ENCODE measurements at places on chromosomes 11 and 22.

DNA sequence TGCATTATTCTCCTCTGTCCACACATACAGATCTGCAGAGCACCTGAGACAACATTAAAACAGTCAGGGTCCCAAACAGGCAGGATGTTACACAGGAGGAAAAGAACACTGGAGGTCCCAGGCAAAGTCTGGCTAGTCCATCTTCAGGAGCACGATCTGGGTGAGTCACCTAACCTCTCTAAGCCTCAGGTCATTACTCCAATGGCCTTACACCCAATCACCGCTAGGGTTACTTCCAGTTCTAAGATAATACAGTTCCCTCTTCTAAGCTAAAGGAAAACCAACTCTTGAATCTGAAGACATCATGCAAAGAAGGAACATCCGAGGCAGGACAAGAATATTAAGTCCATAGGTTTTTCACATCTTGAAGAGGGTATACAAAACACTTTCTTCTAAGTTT is 24.5 kb downstream of the ASCC2 start:
- no peak for DNase-seq

- no peak for DNase-seq
Measured at GRCh38 chr11:63639199-63639832, 25.1 kb upstream of the PLAAT3 start.

DNA sequence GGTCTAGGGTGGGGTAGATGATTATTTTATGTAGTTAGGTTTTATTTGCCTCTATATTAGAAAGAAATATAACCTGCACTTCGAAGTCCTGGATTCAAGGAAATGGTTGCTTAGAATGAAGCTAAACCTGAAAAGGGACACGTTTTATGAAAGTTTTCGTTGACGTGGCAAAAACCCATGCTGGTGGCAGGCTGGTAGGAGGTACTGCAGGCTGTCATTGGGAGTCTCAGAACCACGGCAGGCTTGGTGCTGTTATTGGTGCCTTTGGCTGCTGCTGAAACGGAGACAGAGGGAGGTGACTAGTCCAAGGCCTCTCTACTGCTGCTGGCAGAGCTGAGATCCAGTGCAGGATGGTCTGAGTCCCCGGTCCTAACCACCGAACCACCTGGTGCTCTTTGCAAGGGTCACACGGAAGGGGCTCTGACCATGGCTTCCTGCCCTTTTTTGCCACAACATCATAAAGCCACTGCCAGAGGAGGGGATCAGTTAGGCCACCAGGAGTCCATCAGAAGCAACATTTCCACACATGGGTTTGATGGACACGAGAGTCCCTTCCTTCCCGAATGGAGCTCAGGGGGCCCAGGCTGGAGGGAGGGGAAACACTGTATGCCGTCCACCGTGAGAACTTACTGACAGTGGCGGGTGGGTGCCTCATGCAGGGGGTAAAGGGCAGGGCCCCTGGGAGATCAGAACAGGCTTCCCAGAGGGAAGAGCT is 13.4 kb downstream of the CSF2RB start:
- DNase-seq = no peak

DNA sequence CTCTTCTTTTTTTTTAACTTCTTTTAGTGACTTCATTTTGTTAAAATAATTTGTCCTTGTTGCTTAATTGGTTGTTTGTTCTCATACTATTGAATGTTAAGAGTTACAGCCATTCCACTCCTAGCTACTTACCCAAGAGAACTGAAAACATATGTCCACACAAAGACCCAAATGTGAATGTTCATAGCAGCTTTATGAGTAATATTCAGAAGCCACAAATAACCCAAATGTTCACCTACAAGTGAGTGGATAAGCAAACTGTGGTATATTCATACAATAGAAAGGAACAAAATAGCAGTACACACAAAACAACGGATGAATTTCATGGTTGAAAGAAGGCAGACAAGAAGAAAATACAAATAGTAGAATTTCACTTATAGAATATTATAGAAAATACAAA is 1.4 kb upstream of the OR4D11 start:
- DNase-seq = no peak

- DNase-seq = peak; percentile 88
Measured at GRCh38 chr11:6319704-6320410, 444 bp downstream of the CAVIN3 start.

GRCh38 chr22:46373921-46374662 is 38.6 kb downstream of the TRMU start:
- DNase-seq = no peak

DNA sequence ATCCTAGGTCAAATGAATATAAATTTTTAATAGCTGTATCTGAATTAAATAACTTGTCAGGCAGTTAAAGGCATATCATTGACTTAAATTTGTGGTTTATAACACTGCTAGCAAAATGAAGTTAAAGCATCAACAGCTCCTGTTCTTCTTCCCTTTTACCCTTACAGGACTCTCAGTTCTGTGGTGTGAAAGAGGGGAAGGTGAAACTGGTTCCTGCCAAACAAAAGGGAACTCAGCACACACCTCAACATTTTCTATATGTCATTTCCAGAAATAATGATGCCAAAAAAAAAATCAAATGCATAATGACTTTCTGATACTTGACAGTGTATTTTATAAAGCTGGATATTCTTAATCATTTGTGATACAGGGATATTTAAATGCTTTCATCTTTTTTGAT is 21.2 kb downstream of the ARL14EP start:
- no peak for DNase-seq

- peak; percentile 65 for DNase-seq
Measured at GRCh38 chr11:59207988-59208451, 4.7 kb downstream of the MPEG1 start.

DNA sequence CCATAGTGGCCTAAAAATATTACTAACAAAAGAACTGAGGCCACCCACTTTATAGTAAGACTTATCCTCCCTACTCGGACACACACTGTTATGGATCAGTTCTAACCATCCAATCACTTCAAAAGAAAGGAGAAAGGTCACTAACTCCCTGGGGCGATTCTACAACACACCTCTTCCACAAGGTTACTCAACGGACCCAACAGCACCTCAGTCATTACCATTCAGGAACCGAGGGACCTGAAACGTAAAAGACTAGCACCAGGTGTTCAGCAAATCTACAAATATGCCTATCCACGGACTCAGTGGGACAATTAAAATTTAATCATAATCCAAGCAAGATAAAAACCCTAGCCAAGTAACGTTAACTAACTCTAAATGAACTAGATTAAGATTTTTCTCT is 1.6 kb downstream of the HNRNPUL2 start:
- peak; percentile 47 for DNase-seq

- peak; percentile 69 for DNase-seq
Measured at GRCh38 chr11:90845126-90845525, 622.3 kb upstream of the CHORDC1 start.

DNA sequence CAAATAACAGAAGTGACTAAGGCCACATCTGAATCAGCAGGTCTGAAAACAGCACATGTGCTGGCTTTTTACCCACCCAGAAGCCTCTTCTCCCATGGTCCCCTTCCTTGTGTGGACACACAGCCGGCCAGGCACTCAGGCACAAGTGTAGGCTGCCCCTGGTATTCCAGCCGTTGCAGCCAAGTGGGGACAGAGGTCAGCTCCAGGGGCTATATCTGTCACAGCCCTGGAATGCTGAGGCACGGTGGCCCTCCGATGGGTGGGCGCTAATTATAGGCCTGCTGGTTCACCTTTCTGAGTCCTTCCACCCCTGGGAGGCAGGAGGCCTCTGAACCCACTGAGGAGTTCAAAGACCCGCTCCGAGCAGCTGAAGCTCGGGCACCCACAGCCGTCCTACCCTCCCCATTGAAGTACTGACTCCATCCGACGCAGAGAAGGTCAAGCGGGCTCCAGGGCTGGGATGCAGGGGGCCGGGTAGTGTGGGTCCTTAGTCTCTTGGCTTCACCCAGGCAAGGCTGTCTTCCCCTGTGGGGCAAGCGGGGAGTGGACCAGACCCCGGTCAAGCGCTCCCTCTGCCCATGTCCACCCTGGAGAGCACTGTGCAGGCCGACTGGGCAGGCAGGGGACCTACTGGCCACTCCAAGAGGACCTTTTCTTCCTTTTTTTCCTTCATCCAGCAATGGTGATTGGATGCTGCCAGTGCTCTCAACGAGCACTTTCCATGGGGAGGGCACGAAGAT is 14.3 kb downstream of the FGF3 start:
- DNase-seq = no peak

- peak; percentile 37 for DNase-seq
Measured at GRCh38 chr22:43098356-43098755, 9.2 kb upstream of the TTLL1 start.

GRCh38 chr11:71156301-71156700 is 96.1 kb downstream of the SHANK2 start:
- no peak for DNase-seq

DNA sequence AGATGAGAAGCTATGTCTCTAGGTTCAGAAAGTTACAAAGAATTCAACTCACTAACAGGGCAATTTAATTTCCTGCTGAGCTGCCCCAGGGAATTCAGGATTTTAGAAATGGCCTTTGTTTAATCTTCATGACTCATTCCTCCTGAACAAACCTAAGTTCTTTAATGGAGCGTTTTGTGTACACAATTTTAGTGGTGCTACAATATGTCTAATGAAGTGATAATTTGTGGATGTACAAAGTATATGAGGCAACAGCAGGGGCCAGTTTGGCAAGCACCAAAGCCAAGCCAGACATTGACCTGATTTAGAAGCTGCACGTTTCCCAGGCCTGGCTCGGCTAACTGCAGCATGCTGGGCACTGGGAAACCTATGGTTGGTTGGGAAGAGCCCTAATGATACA is 34.4 kb upstream of the HEPHL1 start:
- peak; percentile 83 for DNase-seq

DNA sequence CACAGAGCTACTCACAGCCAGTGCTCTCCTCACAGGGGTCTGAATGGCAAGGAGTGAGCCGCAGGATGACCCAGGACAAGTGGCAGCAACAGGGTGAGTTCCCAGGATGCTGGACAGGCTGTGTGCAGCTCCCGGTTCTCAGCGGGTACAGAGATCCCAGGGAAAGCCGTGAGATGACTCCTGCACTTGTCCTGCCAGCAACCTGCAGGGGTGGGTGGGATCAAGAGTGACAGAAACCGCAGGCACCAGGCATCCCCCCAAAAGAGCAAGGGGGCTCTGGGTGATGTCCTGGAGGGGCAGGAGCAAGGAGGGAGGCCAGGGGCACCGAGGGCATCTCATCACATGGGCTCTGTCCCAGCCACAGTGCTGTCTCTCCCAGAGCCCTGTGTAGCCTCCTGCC is 15.9 kb upstream of the PRODH start:
- no peak for DNase-seq

- DNase-seq = peak; percentile 93
Measured at GRCh38 chr22:29994027-29994715, 86.1 kb upstream of the HORMAD2 start.

GRCh38 chr22:50470491-50470890 is 4.3 kb downstream of the SBF1 start:
- DNase-seq = peak; percentile 29

DNA sequence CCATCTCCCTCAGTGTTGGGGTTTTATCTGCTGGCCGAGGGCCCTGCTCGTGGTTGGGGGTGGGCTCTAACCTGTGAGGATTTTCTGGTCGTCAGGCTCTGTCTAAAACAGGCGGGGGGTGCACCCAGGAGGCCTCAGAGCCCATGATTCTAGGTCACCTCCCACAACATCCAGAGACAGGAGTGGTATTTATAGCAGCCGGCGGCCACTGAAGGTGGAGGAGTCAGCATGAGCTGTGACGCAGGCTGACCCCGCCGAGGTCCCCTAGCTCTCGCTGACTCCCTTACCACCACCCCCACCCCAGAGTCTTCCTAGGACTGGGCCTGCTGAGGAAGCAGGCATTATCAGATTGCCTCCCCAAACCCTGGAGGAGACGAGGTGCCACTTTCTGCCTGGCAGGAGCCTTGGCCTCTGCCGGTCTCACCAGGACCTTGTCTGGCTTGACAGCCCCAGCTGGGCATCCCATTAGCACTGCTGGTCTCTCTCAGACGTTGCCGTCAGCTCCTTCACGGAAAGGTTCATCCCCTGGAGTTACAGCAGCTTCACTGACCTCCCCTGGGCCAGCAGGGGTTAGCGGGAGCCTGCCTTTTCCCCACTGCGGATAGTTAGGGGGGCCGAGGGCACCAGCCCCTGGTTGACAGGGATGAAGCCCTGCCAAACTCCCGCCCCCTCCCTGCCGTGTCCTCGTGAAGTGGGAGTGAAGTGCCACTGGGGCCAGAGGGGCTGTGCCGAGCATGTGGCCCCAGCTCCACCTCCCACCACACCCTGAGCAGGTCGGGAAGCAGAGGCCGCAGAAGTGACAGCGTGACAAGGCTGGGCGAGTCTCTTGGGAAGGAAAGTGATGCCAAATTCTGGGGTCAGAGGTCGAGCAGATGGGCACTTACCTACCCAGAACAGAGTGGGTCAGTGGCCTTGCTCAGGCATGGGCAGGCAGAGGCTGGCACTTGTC is 26.5 kb downstream of the DAGLA start:
- no peak for DNase-seq

DNA sequence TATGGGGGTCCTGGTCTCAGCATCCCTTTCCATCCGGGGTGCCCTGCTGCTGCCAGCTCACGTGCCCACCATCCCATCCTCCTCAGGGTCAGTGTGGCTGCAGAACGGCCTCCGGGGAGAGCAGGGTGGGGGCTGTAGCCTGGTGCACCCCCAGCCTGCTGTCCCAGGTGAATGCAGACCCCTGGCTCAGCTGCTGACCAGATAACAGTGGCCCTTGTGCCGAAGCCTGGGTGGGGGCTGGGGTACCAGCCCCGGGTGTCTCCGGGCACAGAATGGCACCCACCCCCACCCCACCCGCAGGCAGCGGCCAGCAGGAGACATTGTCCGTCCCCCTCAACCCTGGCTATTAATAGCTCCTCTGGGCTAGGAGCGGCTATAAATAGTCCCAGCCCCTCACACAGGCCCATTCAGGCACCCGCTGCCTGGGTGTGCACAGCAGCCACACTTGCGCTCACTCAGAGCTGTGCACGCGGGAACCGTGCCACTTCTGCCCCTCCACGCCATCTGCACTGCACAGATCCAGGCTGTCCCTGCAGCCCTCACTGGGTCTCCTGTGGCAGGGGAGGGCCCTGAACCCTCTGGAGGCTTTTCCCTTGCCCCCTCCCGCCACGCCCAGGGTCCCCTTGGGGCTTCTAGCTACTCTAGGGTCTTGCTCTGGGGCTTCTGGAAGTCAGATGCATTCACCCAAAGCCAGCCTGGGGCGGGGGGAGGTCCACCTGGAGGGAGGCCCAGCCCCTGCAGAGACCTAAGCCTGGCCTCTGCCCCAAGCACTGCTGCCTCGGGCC is 18.7 kb downstream of the CRELD2 start:
- DNase-seq = no peak

- DNase-seq = no peak
Measured at GRCh38 chr11:80616070-80616800, 1175.4 kb upstream of the TENM4 start.

GRCh38 chr22:47553436-47553835 is 791.0 kb downstream of the TBC1D22A start:
- DNase-seq = no peak

DNA sequence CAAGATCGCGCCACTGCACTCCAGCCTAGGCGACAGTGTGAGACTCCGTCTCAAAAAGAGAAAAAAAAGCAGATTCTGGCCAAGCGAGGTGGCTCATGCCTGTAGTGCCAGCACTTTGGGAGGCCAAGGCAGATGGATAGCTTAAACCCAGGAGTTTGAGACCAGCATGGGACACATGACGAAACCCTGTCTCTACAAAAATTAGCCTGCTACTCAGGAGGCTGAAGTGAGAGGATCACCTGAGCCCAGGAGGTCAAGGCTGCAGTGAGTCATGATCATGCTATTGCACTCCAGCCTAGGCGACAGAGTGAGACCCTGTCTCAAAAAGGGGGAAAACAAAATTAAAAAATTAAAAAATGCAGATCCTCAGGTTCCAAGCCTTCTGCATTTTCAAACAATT is 14.0 kb downstream of the PGAP2 start:
- DNase-seq = no peak
